Tibial nerve (tissue), 4 donors: ENCODE measurements at places on chromosomes 12 and 14. TPM values are rescaled to one million over a fixed set of nuclear protein-coding genes. Genes with fewer than 3 reads are reported as not detected.

Gene RILPL2
- 5.7 TPM for total RNA-seq

GRCh38 chr14:24064856-24065255 is 6.5 kb upstream of the CPNE6 start:
- H3K4me3 ChIP-seq = no peak overlapping the region
- no peak for DNase-seq
- no peaks in the 10 kb centered on the region for H3K27me3 ChIP-seq
- H3K36me3 ChIP-seq = no peaks in the 10 kb centered on the region

- H3K4me1 ChIP-seq = peaks cover 17% of the 10 kb centered on the region
- no peaks in the 10 kb centered on the region for H3K27me3 ChIP-seq
- peaks cover 59% of the 10 kb centered on the region for H3K36me3 ChIP-seq
- H3K4me3 ChIP-seq = no peak overlapping the region
Measured at GRCh38 chr14:92680781-92681650, 67.4 kb downstream of the LGMN start.

GRCh38 chr14:46245276-46245675 is 406.3 kb downstream of the RPL10L start:
- no peaks in the 10 kb centered on the region for H3K36me3 ChIP-seq
- H3K4me1 ChIP-seq = no peaks in the 10 kb centered on the region
- DNase-seq = no peak
- no peaks in the 10 kb centered on the region for H3K27me3 ChIP-seq
- no peak overlapping the region for H3K4me3 ChIP-seq

GRCh38 chr12:31650918-31651317 is 8.6 kb upstream of the ETFBKMT start:
- no peak overlapping the region for H3K27ac ChIP-seq
- H3K36me3 ChIP-seq = no peaks in the 10 kb centered on the region
- peaks cover 12% of the 10 kb centered on the region for H3K4me1 ChIP-seq
- no peak for DNase-seq
- no peak overlapping the region for H3K4me3 ChIP-seq

DNA sequence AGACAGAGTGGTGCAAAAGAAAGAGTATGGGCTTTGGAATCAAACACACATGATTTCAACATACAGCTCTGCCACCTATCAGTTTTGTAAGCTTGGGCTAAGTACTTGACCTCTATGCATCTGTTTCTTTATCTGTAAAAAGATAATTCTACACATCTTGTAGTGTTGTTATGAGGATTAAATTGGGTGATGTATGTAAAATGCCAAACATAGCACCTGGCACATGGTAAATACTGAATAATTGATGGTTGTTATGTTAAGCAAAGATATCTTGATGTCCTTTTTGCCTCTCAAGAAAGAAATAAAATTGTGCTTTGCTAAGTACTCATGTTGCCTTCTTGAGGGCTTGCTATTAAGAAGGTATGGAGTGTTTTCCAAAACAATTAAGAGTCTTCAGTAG is 2.3 kb upstream of the CSRP2 start:
- no peaks in the 10 kb centered on the region for H3K27me3 ChIP-seq
- no peaks in the 10 kb centered on the region for H3K36me3 ChIP-seq
- no peak overlapping the region for H3K4me3 ChIP-seq
- no peaks in the 10 kb centered on the region for H3K4me1 ChIP-seq
- no peak for DNase-seq

DNA sequence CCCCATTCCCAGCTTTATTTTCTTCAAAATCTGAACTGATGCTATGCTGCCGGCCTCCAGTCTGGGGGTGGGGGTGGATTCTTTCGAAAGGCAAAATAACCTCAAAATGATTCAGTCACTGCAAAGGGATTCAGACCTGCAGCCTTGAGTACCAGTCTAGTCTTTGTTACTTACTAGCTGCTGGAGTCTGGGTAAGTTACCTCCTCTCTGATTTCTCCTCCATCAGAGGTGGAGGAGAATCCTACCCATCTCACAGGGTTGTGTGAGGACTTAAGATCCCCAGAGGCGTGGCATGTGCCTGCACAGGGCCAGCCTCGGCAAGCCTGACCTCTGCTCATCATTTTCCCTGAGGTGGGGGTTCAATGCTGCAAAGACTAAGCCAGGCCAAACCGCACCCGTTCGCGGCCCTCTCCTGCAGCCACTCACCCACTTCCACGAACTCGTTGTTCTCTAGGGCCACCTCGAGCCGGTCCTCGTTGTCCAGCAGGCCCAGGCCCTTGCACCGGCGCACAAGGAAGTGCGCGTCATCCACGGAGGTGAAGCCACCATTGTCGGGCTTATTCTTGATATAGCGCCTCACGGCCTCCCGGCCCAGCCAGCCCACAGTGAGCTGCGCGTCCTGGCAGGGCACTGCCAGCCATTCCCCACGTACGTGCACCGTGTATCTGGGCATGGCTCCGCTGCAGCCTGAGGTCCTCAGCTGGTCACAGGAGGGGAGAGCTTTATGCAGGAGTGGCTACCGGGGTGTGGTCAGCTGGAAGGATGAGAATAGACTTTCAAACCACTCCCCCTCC is 709 bp downstream of the HAL start:
- H3K36me3 ChIP-seq = peaks cover 9% of the 10 kb centered on the region
- H3K27ac ChIP-seq = no peak overlapping the region
- no peaks in the 10 kb centered on the region for H3K4me1 ChIP-seq
- no peak overlapping the region for H3K4me3 ChIP-seq

DNA sequence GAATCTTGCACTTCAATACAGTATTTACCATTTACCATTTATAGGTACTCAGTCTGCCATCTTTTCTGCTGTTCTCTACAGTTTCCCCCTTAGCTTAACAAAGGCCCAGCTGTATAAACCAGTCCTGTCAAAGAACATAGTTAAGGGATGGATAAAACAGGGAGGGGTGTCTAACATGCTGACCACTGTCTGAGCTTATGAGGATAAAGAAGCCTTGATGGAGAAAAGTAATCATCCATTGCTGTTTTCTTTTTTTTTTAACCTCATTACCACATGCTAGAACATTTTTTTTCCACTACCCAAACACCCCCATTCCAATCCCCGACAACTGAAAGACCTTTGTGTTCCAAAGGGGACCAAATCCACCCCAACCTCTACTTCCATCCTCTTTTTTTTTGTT is 39.9 kb downstream of the SOX5 start:
- H3K36me3 ChIP-seq = no peaks in the 10 kb centered on the region
- H3K4me3 ChIP-seq = no peak overlapping the region
- DNase-seq = no peak

- H3K27me3 ChIP-seq = no peaks in the 10 kb centered on the region
- H3K4me1 ChIP-seq = no peaks in the 10 kb centered on the region
- DNase-seq = no peak
- H3K27ac ChIP-seq = no peak overlapping the region
- H3K36me3 ChIP-seq = no peaks in the 10 kb centered on the region
- no peak overlapping the region for H3K4me3 ChIP-seq
Measured at GRCh38 chr12:131087302-131087818, 133.7 kb downstream of the ADGRD1 start.

DNA sequence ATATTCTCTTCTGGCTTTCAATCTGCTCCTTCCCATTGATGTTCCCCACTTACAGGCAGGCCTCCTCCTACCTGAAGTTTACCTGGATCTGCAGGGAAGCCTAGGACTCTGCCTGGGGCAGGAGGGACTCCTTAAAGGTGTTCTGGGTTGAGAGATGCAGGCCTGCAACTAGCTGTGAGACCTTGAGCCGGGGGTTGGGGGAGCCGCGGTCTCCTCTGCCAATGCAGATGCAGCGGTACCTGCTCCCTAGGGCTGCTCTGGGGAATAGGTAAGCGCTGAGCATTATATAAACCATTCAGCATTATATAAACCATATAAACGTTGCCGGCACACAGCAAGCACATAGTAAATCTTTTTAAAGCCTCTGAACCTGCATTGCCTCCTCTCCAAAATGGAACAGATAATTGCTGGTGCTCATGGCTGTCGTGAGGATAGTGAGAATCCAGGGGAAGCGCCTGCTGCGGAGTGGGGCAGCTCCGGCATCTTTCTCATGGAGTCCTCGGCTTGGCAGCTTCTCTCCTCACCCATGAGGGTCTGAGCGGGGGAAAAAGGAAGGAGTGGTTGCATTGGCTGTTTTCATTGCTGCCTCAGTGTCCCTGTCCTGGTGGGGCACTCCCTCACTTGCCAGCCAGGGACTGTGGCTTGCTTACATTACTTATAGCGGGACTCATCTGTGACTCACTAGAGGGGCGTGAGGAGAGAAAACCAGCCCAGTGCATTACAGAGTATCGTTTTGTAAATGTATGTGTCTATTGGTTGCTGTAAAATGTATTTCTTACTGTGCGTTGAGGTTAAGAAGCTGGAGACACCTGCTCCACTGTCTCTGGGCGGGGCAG is 12.5 kb upstream of the KRT80 start:
- no peak overlapping the region for H3K4me3 ChIP-seq
- no peaks in the 10 kb centered on the region for H3K36me3 ChIP-seq
- DNase-seq = no peak
- H3K4me1 ChIP-seq = peaks cover 28% of the 10 kb centered on the region
